ENCODE measurements at places on chromosomes 13 and 19.

- no peak for DNase-seq
These were observed 1.1 kb upstream of the NFIC start for GRCh38 chr19:3365093-3365835.

DNA sequence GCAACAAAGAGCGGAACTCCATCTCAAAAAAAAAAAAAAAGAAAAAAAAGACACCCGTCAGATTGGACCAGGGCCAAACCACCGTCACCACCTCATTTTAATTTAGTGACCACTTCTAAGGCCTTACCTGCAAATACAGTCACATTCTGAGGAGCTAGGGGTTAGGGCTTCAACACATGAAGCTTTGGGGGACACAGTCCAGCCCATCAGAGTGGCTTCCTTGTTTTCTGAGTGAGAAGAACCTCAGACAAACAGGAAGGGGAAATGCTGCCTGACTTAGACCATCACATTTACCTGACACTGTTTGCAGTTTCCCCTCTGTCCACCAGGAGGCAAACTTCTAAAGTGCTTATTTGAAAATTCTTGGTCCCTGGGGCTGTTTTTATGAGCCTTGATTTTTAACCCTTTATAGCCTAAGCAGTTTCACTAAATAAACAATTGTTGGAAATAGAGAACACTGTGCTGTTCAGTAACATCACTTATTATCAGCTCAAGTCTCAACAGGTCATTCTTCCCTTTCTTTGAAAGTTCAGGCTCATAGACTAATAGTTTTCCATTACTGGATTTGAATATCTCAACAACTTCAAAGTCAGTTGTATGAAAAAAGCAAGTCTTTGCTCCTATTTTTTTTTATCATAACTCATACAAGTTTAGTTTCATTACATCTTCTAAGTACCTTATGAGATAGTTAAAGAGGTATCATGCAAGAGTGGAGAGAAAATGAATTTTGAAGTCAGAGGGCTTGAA is 74.9 kb upstream of the WASF3 start:
- peak; percentile 47 for DNase-seq

DNA sequence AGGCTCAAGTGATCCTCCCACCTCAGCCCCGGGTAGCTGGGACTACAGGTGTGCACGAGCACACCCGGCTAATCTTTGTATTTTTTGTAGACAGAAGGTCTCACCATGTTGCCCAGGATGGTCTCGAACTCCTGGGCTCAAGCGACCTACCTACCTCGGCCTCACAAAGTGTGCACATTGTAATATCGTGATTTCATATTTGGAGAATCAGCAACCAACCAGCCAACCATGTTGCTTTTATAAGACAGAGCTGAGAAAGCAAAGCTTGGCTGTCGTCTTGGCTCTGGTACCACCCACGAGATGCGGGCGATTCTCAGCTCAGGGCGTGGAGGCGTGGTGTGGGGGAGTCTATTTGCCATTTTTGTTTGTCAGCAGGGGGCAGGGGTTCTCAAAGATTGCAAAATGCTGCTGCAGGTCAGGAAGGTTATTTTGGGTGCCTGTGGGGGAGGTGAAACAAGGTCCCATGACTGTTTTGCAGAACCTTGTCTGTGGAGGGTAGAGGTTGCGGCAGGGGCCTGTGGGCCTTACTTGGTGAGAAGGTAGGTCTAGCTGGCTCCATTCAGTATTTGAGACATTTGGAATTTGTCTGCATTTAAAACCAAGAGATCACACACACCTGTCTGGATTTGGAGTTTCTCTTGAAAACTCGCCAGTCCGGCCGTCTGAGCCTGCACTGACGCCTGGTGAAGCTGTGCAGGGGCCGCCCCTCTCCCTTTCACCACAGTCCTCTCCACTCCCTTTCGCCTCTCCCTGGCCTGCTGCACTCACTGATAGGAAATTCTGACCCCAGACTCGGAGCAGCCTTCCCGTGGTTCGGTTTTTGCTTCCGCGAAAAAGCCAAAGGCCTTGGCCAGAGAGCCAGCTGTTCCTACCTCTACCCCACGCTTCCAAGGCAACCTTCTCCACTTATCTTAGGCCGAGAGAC is 15.4 kb downstream of the TNFAIP8L1 start:
- DNase-seq: no peak

GRCh38 chr13:76684336-76684735 is 201.9 kb downstream of the KCTD12 start:
- no peak for DNase-seq

GRCh38 chr19:495402-496111 is 729 bp upstream of the MADCAM1 start:
- peak; percentile 35 for DNase-seq

DNA sequence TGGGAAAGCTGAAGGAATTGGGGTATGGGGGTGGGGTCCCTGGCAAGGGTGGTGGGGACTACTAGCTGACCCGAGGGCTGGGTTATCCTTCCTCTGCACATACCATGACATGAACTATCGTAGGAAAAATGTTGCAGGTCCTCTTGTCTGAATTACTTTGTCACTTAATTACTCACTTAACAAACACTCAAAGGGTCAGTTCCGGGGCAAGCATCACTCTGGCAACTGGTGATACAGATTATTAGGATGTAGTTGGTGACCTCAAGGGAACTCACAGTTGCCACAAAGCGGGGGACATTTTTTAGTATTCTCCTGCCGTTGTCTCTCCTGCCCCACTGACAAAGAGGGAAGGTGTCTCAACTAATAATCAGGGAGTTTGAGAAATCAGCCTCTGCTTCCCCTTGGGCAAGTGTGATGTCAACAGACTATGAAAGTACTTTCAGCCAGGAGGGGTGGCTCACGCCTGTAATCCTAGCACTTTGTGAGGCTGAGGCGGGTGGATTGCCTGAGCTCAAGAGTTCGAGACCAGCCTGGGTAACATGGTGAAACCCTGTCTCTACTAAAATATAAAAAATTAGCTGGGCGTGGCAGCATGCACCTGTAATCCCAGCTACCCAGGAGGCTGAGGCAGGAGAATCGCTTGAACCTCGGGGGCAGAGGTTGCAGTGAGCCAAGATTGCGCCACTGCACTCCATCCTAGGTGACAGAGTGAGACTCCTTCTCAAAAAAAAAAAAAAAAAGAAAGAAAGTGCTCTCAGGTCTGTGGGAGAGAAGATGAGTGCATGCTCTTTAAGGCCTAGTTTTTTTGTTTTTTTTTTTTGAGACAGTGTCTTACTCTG is 10.3 kb downstream of the DNAJB1 start:
- DNase-seq: no peak

- no peak for DNase-seq
These were observed 2.5 kb upstream of the PDX1 start for GRCh38 chr13:27917121-27917947.

- peak; percentile 23 for DNase-seq
These were observed 30.1 kb downstream of the WDFY2 start for GRCh38 chr13:51614350-51614786.

- DNase-seq: no peak
These were observed 1262.4 kb upstream of the PCDH20 start for GRCh38 chr13:62678039-62678438.

DNA sequence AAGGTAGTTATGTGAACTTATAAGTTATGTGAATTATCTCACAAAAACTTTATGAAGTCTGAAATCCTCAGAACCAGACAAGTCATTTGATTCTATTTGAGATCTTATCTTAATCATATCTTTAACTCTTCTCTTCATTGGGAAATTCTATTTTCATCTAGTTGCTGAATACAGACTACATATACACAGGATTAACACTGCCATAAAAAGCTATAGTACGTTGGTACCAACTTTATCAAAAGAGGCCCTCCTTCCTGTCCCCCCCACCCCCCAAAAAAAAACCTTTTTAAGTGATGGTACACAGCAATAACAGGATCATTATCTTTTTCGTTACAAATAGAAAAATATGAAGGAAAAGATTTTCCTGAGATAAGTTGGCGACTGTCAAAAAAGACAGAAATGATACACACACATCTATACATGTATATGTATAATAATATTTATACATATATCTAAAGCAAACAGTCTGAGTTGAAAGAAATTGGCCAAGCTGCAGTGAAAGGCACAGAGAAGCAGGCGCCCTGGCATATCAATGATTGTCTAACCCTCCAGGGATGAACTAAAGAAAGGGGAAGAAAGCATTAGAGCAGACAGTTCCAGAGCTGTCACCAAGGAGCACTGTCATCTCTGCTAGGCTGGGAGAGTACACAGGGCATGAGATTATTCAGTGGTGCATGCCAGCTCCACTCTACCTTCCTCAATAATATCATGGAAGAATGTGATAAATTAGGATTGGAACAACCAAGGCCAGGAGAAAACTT is 116.7 kb downstream of the KLF12 start:
- DNase-seq: no peak

- peak; percentile 51 for DNase-seq
These were observed 2.1 kb downstream of the ZNF575 start for GRCh38 chr19:43534816-43535761.

- no peak for DNase-seq
These were observed 637 bp upstream of the PDS5B start for GRCh38 chr13:32585550-32586079.

DNA sequence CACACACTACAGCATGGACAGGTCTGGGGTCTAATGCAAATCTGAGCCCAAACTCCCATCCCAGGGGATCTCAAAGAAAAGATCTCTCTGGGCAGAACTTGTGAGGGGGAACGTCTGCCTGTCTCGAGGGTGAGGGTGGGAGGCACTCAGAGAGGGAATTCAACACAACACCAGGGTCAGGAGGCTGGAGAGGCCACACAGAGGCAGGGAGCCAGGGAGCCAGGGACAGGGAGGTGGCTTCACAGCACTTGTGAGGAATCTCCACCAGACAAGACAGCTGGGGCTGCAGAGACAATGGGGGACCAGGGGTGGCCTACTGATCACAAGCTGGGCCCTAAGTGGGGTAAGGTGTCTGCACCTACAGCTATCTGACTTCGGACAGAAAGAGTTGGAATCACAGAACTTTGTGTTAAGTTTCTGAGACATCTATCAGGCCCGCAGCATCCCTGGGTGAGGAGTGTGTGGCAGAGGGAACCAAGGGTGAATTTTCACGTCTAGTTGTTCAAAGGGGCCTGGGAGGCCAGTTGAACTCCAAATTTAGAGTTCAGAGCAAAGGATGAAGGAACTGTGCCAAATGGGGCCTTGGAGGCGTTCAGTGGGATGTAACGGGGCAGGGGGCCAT is 12.7 kb upstream of the AKAP8L start:
- DNase-seq: no peak

GRCh38 chr19:7214324-7215089 is 79.7 kb downstream of the INSR start:
- no peak for DNase-seq

DNA sequence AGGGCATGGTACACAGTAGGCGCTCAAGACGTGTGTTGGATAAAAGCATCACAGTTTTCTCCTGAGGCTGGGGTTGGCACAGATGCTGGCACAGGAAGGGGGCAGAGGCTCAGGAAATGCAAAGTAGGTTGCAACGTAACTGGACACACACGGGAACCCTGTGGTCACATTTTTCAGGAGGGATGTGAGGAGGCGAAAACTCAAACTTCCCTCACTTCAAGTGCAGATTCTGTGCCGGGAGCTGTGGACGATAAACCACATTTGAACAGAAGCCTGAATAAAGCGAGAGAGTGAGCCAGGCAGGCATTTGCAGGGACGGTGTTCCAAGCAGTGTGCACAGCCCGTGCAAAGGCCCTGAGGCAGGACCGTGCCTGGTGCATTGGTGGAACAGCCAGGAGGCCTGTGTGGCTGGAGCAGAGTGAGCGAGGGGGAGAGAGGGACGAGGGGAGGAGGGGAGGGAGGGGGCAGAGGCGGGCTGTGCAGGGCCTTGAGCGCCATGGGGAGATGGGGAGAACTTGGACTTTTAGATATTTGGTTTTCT is 40.3 kb downstream of the NFIC start:
- no peak for DNase-seq

DNA sequence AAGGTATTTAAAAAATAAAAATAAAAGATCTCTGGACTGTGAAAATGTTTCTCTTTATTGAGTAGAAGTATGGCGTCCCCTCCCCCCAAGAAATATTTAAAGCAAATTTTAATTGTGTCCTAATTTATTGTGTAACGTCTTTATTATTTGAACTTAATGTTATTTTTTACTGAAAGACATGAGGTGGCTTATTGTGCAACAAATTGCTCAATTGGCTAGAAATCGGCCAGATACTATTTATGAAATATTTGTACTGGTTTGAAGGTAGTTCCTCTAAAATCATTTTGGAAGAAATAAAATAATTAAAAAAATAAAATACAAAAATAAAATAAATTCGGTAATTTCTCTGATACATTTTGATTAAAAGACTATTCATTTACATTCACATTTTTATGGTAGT is 162.3 kb downstream of the DACH1 start:
- no peak for DNase-seq

DNA sequence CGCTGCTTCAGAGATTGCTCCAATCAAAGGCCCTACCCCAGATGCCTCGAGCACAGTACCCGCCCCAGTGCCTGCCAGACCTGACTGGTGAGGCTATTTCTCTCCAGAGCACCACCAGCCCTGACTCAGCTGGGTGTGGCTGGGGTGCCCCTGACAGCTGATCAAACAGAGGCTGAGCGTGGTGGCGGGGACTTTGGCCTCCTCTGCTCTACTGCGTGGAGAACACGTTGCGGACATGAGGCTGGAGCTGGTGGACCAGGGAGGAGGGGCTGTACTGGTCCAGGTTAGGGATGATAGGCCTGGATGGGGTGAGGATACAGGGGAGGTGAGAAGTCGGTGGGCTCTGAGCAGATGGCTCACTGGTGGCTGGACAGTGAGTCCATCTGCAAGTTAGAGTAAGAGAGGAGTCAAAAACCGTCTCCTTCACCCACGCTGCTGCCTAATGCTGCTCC is 3.5 kb upstream of the DOCK6 start:
- no peak for DNase-seq

- no peak for DNase-seq
These were observed 93.5 kb downstream of the FOXO1 start for GRCh38 chr13:40572961-40573360.

- DNase-seq: no peak
These were observed 525.2 kb downstream of the LIG4 start for GRCh38 chr13:107690181-107690580.

GRCh38 chr13:66314911-66315310 is 915.2 kb downstream of the PCDH9 start:
- no peak for DNase-seq

GRCh38 chr19:5718037-5718578 is 1.8 kb downstream of the LONP1 start:
- no peak for DNase-seq

- no peak for DNase-seq
These were observed 42.5 kb downstream of the ARHGEF18 start for GRCh38 chr19:7391218-7391670.

DNA sequence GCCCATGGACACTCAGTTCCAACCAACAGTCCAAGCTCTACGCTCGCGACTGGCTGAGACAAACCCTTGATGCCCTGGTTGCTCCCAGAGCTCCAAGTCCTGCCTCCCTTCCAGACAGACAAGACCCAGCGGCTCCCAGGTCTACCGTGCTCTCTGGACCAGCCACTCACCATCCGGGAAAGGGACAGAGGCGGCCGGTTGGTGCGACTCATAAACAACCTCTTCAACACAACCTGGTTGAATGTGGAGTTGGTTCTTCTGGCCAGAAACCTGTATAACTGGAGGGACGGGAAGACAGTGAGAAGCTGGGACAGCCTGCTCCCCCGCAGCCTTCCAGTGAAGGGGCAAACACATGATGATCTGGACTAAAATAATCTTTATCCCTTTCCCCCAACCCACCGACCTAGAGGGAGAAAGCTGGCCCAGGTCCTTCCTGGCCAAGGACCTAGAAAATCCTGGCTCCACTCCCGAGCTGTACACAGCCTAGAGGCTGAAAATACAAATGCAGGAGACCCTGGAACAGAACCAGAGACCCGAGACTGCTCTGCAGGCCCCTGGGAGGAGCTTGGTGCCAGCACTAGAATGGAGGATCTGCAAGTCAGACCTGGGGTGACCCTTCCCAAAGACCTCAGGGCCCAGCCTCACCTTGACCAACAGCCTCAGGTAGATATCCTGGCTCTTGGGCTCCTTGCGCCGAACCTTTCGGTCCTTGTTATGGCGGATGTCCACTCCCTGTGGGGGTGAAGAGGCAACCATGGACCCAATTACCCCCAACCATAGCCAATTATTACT is 1.6 kb downstream of the RPL18 start:
- no peak for DNase-seq

All from CD4-positive, alpha-beta T cell (primary cell).